Kidney glomerular epithelial cell (primary cell): ENCODE measurements at places on chromosomes 12 and 14.
A peak's percentile ranks its signal among the peaks of the same experiment; 100 is the strongest.

DNA sequence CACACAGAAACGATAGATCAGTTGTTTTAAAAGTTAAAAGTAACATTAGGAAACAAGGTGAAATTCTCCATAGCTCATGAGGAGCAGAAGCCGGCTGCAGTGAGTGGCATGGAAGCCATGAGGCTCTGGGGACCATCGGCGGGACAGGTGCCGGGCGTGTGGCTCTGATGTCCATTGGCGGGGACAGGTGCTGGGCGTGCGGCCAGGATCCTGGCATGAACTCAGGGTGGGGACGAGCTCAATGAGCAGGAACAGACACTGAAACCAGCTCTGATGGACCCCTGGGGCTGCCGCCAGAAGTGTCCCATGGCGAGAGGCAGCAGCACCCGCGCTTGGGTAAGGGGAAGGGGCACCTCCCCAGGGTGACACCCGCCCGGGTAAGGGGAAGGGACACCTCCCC lies 75.1 kb downstream of the NOC4L start:
- DNase-seq: no peak

DNA sequence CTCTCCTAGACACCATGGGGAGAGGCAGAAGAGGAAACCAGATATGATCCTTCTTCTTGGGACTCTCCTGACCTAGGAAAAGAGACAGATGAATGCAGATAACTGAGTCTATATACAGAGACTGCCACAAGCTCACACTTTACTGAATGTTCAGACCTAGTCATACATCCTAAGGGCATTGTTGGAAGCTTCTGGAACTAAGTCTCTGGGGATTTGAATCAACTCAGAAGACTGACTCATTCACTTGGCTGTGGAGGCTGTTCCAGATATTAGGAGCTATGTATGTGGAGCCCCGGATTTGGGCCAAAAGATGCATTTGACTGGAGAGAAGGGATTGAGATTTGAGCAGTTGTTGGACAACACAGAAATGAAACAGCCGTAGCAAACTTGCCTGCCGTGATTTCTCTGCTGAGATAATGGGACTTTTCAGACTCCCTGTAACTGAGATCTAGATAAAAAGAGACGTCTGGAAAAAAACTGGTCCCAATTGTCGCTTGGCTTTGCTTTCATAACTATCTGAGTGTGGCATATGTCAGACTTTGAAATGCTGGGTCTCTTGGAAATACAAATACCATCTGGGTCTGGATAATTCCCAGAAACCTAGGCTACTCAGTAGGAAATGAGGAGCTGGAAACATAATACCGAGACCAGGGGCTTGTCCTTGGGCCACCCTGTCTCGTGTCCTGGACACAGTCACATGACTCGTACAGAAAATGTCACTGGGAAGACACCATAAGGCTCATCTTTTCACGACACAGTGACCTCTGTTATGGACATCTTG lies 396.8 kb downstream of the NUAK1 start:
- DNase-seq: no peak

- no peak for DNase-seq
These were observed 209.3 kb downstream of the SLC41A2 start for GRCh38 chr12:104748790-104749189.

DNA sequence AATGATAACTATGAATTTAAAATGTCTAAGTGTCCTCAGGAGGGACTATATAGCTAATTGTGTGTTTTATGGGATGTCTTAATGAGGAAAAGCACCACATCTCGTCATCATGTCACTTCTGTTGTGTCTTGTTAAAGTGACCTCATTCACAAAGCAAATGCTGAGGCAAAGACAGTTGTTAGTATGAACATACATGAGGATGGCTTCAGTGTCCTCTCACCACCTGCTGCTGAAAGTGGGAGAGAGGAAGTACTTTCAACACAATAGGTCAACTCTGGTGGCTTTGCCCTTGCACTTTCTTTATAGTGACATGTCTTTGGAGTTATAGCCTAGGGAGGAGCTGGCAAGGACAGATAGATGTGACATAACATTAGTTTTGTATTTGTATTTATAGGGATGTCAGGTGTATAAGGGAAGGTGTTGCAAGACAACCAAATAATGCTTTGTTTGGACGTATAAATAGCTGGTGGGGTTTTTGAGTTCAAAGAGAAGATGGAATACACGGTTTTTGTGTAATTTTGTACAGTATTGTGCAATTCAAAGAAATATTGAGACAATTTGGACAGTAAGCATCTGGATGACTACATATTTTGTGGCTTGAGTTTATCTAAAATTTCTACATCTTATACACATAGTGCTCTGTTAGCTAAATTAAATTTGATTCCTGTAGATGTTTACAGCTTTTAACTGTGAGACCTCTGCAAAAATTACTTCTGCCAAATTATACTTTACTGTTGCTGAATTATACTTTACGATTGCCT lies 131.7 kb upstream of the ATP2B1 start:
- DNase-seq: no peak

- DNase-seq: no peak
These were observed 124.4 kb downstream of the SLC25A21 start for GRCh38 chr14:37047996-37048395.

GRCh38 chr12:71262466-71262865 lies 104.7 kb upstream of the TSPAN8 start:
- DNase-seq: no peak

GRCh38 chr14:94717808-94718207 lies 52.1 kb downstream of the GSC start:
- DNase-seq: no peak

DNA sequence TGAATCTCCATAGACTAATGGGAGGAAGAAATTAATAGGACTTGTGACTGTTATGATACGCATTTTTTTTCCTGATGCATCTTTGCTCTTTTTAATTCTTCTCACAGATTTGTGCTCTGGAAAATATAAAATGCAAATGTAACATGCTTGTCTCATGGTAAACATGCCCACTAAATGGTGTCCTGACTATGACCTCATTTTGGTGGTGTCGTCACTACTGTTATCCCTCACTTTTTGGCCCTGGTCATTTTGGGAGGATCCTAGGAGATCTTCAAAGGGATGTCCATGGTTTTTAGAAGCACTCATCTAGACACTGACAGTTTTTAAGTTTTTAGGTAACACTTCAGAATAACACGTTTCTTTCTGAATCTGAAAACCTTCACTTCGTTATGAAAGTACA lies 790.8 kb upstream of the FBXO33 start:
- no peak for DNase-seq

DNA sequence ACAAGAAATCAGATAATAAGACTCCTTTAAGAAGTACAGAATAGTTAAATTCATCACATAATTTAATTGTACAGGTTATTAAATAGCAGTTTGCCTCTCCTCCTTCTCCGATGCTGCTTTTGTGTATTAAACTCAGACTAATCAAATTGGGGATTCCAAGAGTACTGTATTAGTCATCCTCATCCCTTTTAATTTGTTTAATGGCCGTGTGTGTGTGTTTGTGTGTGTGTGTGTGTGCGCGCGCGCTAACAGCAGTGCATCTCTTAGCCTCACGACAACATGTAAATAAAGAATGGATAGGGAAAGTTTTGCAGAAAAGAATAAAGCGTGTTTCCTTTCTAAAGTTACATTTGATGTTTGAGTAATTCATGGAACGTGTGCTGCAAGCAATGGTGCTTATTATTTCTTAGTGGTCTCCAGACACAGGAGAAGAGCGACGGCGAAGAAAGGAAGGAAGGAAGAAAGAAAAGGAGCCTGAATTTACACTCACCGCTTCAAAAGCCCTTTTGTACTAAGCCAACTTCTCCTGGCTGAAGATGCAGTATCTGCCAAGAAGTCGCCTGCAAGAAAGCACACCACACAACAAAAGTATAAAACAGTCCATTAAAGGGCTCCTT lies 220.3 kb downstream of the ASCL1 start:
- no peak for DNase-seq

DNA sequence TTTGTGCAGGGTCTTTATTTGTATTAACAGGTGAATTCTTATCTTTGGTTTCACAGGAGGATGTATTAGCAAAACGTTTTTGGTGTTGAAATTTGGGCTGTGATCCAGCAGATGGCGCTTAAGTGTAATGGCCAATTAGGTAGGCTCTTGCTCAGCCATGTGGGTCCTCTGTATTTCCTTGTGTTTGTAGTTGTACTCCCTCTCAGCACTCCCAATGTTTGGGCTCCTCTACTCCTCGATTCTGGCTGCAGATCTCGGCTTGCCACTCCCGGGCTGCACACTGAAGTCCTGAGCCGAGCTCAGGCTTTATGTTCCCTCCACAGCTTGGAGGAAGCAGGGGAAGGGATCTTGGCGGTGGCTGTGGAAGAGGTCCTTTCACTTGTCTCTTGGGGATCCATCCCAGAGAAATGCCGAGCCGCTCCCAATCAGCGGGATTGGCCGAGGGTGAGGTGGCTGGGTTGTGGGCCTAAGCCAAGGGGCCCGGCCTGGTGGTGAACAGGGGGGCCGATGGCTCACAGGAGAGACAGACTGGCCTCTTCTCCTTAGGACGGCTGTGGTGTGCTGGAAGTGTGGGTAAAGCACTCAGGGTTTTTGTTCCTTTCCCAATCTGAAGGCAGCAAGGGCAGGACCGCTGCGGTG lies 133.7 kb downstream of the AEBP2 start:
- peak; percentile 60 for DNase-seq

GRCh38 chr14:81412779-81413178 lies 12.7 kb upstream of the STON2 start:
- peak; percentile 34 for DNase-seq

GRCh38 chr12:109967383-109968031 lies 28.7 kb downstream of the GIT2 start:
- no peak for DNase-seq
